GM23338 (cell line): ENCODE measurements at places on chromosomes 3 and 15. TPM values are rescaled to one million over a fixed set of nuclear protein-coding genes. Genes with fewer than 3 reads are reported as not detected.

FBXO40 gene
- 0.05 TPM in 1 of 2 replicates, not detected in the other for polyA plus RNA-seq

GOLGA8O gene
- not detected in 2 replicates for polyA plus RNA-seq

SLC27A2 gene
- polyA plus RNA-seq = 2.1 and 2.8 TPM in 2 replicates

ZBED2 gene
- polyA plus RNA-seq = not detected in 2 replicates

AMIGO3 gene
- polyA plus RNA-seq = 2.9 and 3.5 TPM in 2 replicates

HYAL3 gene
- polyA plus RNA-seq = 2.4 and 3.7 TPM in 2 replicates

FAM240A gene
- 0.18 TPM in 1 of 2 replicates, not detected in the other for polyA plus RNA-seq

PRRT3 gene
- 4.3 TPM in 2 replicates for polyA plus RNA-seq

LIPC gene
- polyA plus RNA-seq = not detected in 2 replicates
